ENCODE measurements at places on chromosomes 12 and 14.

- DNase-seq = peak; percentile 55
Observed at GRCh38 chr12:75632442-75632841, 121.0 kb upstream of the KRR1 start.

GRCh38 chr14:39217214-39217879 lies 16.4 kb upstream of the MIA2 start:
- DNase-seq = no peak

DNA sequence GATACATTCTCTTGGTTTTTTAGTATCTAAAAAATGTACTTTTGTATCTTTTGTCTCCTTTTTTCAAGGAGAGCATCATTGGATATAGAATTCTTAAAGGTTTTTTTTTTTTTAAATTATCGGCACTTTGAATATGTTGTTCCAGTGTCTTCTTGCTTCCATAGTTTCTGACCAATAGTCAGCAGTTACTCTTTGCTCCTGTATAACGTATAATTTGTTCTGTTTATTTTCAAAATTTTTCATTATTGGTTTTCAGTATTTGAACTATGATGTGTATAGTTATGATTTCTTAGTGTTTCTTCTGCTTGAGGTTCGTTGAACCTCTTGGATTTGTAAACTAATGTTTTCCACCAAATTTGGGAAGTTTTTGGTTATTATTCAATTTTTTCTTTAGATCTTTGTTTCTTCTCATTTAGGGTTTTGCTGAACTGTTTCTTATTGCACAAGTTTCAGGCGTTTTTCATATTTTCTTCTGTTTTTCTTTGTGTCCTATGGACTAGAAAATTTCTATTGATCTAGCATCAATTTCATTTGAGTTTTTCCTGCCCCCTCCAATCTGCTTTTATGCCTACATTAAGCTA lies 93.9 kb downstream of the PLBD1 start:
- DNase-seq = no peak

DNA sequence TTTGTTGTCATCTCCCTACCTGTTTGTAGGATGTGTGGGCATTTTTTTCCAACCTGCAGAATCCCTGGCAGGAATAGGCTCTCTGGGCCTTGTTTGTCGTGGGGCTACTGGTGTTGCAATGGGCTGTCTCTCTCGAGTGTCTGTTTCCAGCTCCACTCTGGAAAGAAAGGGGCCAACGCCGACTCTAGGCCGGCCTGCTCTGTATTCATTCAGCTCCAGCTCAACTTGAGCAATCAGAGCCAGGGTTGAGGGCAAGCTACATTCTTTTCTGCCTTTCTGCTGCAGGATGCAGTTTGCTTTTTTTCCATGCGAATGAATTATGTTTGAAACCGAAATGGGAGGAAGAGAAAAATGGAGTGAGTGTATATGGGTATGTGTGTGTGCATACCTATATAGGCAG lies 2.3 kb downstream of the JDP2 start:
- no peak for DNase-seq

DNA sequence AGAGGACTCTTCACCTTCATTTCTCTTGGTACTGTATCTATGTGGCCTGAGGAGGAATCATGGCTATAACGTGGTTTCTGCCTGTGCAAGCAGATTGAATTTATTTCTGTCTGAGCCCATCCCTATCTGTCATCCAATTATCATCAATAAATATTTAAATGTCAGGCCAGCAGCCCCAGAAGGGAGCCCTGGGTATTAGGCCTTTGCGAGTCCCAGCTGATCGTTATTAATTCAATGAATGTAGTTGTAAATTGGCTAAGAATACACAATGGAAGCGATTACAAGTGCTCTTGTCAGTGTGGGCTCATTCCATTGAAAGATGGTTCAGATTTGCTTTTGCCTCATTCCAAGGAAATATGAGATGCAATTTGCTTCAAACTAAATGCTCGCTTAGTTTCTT lies 142.0 kb downstream of the KTN1 start:
- DNase-seq = no peak

DNA sequence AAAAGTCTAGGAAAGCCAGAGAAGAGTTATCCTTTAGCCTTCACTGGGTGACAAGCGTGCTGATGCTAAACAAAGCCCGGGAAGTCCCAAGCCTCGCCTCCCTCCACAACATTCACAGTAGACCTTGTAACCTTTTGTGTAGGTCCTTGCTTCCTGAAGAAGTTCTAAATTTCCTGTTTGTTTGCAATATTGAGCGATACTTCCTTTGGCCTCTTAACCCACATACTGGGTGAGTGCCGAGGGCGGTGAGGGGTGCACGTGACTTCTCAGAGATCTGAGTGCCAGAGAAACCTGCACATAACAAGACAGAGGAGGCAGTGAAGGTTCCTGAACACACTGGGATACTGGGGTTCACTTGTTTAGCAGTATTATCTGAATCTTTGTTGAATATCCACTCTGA lies 134.3 kb downstream of the PLXNC1 start:
- DNase-seq = no peak
